ENCODE measurements at places on chromosomes 11 and 22.
A peak's percentile ranks its signal among the peaks of the same experiment; 100 is the strongest.

DNA sequence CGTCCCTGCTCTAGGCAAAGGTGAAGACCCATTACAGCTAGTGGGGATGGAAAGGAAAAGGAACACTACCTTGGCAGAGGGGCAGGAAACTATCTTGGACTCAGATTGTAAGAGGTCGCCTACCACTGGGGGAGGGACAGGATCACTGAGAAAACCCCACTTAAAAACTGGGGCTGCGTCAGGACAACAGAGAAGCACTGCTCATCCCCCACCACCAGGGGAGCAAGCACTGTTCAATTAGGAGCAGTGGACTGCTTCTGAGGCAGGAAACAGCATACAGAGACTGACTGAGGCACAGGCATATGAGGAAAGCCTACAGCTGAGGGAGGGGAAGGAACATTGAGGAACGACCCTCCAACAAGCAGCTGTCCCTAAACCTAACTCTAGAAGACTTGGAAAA is 20.8 kb upstream of the DLAT start:
- no peak for DNase-seq

- DNase-seq = no peak
Measured at GRCh38 chr22:22752199-22752555, 107.8 kb downstream of the GGTLC2 start.

DNA sequence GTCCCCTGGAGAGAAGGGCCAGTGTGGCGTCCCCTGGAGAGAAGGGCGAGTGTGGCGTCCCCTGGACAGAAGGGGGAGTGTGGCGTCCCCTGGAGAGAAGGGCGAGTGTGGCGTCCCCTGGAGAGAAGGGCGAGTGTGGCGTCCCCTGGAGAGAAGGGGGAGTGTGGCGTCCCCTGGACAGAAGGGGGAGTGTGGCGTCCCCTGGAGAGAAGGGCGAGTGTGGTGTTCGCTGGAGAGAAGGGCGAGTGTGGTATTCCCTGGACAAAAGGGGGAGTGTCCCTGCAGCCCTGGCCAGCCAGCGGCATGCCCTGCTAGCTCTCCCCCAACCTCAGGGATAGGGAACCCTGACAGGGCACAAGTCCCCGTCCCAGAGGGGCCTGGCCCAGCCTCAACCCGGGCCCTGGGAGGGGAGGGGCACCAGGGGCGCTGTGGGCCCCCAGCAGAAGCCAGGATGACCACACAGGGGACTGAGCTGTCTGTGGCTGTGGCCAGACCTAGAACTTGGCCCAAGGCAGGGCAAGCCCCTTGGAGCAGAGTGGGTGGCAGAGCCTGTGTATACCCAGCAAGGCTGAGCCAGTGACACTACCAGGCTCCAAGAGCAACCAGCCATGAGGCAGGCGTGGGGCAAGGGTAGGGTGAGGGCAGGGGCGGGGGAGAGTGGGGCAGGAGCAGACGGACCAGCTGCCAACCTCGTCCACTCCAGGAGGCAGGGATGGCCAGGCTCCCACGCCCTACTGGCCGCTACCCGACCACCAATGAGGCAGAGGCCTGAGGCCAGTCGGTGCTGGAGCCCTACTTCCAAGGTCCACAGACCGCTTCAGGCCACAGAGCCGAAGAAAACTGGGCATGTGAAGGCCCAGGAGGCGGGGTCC is 4.2 kb downstream of the HRAS start:
- DNase-seq = no peak

DNA sequence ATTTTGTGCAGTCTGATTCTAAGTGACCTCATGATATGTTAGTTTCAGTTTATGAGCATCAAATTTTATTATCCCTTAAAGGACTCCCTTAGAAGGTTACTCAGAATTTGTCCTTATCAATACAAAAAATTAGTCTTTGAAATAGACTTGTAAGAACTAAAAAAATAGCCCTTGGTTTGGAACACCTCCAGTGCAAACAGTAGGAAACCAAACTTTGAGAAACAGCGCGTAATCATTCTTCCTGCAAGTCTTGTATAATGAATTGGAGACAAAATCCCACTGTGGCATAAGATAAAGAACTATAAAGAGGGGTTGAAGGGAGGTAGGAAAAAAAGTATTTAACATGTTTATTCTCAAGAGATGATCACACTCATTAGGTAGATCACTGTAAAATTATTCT is 10.8 kb upstream of the MSANTD4 start:
- DNase-seq = no peak

DNA sequence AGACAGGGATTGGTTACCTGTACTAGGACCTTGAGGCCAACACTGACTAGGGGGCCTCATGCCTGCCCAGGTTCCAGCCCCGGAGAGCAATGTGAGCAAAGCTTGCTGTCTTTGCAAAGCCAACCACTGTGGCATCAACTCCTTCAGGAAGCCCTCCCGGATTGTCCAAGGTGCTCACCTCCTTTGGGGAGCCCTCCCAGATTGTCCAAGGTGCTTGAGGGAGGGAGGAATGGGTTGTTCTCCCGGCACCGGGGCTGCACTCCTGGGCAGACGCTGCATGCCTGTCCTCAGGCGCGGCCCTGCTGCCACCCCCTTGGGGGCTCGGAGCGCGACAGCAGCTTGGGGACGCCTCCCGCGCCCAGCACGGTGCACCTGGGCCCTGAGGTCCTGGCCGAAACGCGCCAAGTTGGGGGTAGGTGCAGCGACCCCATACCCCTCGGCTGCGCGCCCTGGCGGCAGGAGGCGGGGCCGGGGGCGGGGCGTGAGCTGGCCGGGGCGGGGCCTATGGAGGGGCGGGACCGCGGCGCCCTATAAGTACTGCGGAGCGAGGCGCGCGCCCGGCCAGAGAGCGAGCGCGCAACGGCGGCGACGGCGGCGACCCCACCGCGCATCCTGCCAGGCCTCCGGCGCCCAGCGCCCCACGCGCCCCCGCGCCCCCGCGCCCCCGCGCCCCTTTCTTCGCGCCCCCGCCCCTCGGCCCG is at the start of gene CD81:
Gene CD81, plus strand, starts transcription at position 560 of the 701 bp plus-strand sequence. CDS start 240 bp downstream, outside the sequence.
- peak; percentile 73 for DNase-seq

DNA sequence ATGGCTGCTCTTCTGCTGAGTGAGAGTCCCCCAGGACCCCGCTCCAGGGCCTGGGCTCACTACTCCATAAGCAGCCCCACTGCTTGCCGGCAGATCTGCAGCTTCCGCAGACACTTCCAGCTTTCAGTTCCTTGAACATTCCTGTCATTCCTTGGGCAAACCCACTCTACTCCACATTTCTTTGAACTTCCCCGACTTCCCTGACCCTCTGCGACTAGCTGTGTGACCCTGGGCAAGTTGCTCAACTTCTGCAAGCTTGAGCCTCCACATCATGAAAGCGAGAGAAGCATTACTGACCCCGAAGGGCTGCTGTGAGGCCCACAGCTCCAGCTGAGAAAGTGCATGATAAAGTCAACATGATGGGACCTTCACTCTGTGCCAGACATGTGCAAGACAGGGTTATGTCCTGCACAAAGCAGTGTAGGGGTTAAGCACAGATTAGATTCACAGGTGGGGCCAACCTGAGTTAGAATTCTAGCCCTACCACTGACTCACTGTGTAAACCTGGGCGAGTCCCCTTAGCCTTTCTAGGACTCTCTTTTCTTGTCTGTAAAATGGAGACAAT is 51.8 kb downstream of the THAP12 start:
- peak; percentile 41 for DNase-seq

DNA sequence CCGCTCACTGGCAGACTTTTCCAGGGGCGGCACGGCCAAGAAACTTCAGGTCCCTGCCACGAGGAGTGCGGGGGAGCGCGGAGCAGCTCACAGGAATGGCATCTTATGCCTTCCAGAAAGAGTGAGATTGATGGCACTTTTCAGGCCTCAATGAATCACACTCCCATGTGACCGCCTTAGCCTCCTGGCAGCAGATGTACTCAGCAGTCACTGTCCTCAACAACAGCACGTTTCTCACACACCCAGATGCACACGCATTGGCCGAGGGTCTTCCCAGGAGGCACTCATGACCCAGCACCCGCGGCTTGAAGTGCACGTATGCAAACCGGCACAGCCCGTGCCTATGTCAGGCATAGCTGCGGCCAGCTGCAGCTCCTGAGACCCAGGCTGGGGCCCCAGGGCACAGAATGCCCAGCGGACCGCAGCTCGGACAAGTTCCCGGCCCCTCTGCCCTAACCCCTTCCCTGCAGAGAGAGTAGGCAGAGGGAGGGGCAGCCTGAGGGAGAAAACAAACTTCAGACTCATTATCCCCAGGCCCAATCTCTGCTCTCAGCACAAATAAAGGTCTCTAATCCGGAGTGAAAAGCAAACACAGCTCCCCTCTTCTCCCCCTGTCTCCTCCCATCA is 48.3 kb downstream of the RPUSD4 start:
- no peak for DNase-seq

- DNase-seq = peak; percentile 86
Measured at GRCh38 chr11:12288212-12288930, 89.0 kb upstream of the PARVA start.
